Stimulated activated CD4-positive, alpha-beta T cell treated with anti-CD3 and anti-CD28 coated beads, TNF-alpha, amount 100 ng/mL, for 1 hour (primary cell): ENCODE measurements at places on chromosomes 2 and 18.

DNA sequence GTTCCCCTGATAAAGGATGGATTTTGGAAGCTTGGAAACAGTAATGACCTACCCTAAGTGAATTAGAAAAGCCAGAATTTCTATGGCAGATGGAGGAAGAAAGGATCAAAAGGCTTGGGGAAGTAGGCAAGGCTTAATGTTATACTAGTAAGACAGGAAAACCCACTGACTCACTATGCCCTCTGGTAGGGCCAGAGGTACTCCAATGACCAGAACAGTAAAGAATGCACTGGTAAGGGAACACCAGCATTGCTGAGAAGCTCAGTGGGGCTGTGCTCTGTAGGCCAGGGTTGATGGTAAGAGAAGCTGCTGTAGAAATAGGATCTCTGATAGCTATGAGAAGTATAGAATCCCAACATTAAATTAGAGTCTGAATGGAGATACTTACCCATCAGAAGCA is 126.4 kb downstream of the GFPT1 start:
- DNase-seq = no peak

DNA sequence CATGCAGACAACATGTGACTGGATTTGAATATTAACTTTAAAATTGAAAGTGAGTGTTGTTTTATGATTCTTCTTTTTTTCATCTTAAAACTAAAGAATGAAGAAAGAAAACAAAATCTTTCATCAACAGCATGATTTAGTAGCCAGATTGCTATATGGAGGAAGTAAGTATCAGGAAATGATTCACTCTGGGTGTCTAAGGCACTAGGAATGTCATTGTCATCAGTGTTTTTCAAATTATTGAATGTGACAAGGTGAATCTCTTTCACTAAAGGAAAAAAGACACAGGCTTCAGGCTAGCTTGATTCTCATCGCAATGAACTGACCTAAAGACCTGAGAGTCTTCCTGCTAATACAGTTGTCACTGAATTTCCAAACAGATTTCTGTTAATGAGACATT is 430.1 kb downstream of the FBXO15 start:
- DNase-seq = no peak

- no peak for DNase-seq
These were observed 63.5 kb upstream of the TAF1B start for GRCh38 chr2:9779596-9780264.

- no peak for DNase-seq
These were observed 668 bp downstream of the NFU1 start for GRCh38 chr2:69436596-69436937.

DNA sequence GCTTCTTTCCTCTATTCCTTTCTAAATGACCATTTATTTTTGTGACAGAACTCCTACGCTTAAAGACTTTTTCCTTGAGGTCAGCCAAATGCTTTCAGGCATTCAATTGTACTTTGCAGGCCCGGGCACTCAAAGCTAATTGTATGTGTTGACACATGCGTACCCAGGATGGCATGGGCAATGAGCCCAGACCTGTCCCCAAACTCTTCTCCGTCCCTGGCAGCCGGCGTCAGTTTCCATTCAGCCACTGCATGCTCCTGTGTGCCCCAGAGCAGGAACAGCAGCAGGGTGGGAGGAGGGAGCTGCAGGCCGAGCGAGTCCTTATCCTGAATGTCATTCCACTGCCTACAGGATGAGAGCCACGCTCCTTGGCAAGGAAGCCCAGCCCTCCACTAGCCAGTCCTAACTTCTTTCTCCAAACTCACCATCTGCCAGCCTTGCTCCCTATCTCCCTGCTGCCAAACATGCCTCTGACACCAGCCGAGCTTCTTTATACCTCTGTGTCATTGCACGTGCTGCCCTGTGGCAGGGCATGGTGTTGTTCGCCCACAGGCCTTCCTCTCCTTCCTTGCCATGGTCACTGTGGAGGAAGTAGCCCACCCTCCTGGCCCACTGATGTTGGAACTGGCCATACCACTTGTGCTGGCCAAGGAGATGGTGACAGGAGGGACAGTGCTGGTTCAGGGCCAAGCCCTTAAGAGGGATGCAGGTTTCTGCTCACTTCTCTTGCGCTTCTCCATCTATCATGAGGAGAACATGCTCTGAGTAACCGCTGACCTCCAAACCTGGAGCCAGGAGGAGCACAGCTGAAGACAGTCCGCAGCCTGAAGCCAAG is 116.9 kb upstream of the FHL2 start:
- no peak for DNase-seq

DNA sequence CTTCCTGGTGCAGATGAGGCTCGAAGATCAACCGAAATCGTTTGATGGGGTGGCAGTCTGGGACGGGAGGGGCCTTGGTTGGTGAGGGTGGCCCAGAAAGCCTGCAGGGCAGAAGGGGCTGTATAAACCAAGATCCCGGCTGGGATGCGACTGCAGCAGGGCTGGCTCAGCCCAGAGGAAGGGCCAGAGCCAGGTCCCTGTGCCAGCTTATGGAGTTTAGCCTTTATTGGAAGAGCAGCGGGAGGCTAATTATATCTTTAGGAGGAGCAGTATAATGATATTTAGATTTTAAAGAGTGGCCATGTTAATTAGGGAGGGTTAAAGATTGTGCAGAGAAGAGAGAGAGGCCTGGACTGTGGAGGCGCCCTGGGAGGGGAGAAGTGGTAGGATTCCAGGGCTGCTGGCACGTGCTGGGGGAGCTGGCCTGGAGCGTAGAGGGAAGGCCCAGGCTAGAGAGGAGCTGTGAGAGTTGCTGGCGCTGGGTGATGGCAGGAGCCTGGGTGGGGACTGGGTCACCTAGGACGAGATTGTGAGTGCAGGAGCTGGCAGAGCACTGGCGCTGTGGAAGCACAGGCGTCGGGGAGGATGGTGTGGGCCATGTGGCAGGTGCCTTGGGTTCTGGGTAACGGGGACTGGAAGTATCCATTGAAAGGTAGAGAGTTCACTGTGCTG is 25.1 kb downstream of the TRAF3IP1 start:
- no peak for DNase-seq

- DNase-seq = no peak
These were observed 460 bp upstream of the LRRFIP1 start for GRCh38 chr2:237626813-237627440.

DNA sequence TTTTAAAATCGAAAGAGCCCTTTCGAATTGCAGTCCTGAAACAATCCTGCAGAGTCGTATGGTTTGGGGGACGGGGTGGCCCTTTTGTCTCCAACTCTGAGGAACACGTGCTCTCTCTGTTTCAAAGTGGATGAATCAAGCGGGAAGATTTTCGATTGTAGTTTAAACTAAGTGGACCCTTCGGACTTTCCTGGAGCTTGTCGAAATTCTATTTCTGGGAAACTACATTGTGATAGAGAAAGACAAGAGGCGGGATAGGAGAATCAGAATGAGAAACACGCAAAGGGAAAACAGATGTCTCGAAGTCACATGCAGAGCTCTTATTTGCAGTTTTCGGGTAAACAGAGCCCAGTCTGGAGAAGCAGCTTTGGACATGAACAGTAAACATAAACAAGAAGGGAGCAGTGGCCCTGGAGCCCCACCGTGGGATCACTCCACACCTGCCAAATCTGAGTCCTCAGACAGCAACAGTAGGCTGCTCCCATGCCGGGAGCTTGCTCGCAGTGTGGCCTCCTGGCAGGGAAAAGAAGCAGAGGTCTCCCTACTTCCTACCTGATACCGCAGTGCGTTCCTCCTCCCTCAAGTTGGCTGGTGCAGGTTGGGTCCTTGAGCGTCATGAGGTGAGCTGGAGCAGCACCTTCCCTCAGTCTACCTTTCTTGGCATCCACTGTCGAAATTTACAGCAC is 202.4 kb downstream of the SLC4A3 start:
- no peak for DNase-seq

DNA sequence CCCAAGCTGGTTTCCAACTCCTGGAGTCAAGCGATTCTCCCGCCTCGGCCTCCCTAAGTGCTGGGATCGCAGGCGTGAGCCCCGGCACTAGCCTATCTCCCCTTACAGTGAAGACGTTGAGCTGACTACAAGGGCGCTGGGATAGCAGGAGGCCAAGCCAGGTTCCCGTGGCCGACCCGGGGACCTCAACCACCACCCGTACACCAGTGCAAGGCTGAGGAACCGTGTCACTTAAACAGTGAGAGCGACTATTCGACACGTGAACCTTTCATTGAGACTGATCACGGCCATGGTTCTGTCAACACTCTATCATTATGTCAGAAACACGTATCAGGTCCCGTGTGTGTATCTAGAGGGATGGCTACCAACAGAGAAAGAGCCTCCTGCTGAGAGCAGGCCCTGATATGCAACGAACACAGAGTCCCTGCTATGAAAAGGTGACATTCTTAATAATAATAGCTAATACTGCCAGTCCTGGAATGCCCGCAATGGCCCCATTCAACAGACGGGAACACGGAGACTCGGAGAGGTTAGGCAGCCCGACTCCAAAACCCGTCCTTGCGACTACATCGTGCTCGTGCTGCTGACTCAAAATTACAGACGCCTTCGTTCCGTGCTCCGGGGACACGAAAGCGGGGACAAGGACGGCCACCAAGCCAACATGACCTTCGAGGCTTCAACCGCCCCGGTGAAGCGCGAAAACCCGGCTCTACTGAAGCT is 833 bp downstream of the AFG3L2 start:
- no peak for DNase-seq

- no peak for DNase-seq
These were observed 52.7 kb upstream of the TMEM17 start for GRCh38 chr2:62558743-62559142.

DNA sequence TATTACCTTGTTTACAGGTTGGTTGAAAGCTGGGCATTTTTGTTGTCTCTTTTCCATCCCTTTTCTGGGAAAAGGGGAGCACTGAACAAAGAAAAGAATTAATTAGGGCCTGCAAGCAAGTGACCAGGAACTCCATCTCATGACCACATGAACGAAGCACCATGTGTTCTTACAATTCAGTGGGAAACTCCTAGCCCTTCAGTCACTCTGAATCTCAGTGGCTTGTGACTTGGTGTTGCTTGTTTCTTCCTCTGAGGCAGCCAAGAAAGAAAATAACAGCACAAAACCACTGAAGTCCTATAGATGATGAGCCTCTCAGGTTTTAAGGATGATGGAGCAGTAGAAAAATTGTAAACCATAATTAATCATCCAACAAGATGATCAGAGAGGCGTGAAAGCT is 129.1 kb upstream of the CAB39 start:
- DNase-seq = no peak

GRCh38 chr2:161217597-161218185 is 57.5 kb downstream of the TANK start:
- no peak for DNase-seq
